ENCODE measurements at places on chromosomes 13 and 19.

GRCh38 chr19:371501-372168 lies 27.0 kb upstream of the MIER2 start:
- no peak for DNase-seq

DNA sequence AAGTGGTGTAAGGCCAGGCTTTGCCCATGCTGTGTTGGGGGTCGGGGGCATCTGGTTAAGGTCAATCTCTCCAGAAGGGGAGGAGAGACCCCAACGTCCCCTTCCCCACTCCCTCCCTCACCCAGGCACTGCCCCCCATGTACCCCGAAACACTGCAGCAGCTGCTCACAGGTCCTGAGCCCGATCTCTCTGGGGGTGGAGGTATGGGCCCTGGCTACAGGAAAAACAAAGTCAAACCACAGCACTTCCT lies 10.2 kb downstream of the CAPN12 start:
- no peak for DNase-seq

DNA sequence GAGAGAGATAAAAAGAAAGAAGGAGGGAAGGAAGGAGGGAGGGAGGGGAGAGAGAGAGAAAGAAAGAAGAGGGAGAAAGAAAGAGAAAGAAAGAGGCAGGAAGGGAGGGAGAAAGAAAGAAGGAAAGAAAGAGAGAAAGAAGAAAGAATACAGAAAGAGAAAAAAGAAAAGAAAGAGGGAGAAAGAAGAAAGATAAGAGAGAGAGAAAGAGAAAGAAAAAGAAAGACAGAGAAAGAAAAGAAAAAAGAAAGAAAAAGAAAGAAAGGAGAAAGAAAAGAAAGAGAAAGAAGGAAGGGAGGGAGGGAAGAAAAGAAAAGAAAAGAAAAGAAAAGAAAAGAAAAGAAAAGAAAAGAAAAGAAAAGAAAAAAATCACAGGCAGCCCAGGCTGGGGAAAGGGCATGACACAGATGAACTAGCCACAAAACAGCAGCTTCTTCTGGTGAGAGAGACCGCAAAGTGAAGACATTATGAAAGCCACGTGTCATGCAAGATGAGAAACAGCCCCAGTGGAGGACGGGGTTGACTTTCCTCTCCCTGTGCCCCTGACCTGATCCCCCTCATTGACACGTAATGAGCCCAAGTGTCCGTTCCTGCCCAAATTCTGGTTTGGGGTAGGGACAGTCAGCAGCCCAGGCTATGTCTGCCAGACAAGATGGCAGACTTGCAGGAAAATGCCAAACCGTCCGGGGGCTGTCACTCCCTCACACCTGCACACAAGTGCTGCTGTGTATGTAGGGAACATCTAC lies 102.1 kb downstream of the INSR start:
- DNase-seq: no peak

DNA sequence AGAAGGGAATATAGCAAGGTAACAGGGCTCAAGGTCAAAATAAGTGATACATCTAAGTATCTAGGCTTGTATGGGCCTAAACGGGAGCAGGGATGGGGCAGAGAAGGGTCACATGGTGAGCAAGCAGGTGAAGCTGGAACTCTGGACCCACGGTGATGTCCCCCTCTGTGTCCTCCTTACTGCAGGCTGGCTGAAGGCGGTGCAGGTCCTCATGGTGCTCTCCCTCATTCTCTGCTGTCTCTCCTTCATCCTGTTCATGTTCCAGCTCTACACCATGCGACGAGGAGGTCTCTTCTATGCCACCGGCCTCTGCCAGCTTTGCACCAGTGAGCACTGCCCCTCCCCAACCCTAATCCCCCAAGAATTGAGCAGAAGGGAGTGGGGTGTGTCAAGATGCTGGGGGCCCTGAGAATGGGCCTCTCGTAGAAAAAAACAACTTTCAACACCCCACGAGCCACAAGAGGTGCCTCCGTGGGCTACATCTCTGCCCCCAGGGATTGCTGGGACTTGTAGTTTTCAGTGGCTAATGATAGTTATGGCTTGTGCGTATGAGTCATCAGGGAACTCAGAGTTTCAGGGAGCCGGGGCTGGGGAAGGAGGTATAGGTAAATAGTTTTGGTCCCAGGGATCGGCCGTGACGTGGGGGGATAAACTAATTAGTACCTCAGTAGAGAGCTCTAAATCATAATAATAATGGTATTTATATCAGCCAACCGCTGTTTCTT lies 4.0 kb downstream of the EMP3 start:
- DNase-seq: peak; percentile 28

- DNase-seq: no peak
These were observed 82.0 kb downstream of the KLF5 start for GRCh38 chr13:73140801-73141200.

- no peak for DNase-seq
These were observed 122.2 kb downstream of the PCDH9 start for GRCh38 chr13:67107979-67108378.

DNA sequence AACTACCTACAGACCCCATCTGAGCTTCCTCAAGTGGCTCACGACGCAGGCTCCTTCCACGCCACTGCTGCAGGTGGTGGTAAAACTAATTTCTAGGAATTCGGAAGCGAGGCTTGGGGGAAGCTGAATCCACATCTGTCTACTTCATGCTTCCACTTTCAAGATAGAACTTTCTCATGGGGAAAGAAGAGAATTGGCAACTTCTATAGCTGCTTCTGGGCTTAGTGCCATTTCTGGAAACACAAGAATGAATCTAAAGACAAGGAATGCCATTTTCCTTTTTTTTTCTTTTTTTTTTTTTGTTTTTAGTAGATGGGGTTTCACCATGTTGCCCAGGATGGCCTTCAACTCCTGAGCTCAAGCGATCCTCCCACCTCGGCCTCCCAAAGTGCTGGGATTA lies 2.8 kb upstream of the NLRP12 start:
- DNase-seq: no peak

DNA sequence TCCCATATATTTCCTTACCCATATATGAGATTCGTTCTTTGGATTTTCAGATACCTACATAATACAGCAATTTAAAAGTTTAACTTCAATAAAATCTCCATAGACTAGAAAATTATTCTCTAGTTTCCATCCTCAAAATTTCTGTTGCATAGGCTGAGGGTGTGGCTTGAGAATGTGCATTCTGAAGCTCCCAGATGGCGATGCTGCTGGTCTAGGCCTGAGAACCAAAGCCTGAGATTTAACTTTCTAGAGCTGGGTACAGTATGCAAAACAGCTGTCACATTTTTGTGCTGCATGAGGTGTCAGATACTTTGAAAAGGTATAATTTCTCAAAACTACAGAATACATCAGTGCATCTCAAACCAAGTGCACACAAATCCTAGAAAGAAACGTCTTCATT lies 42.7 kb downstream of the MPHOSPH8 start:
- no peak for DNase-seq

GRCh38 chr13:71339005-71339404 lies 528.0 kb downstream of the DACH1 start:
- DNase-seq: no peak

DNA sequence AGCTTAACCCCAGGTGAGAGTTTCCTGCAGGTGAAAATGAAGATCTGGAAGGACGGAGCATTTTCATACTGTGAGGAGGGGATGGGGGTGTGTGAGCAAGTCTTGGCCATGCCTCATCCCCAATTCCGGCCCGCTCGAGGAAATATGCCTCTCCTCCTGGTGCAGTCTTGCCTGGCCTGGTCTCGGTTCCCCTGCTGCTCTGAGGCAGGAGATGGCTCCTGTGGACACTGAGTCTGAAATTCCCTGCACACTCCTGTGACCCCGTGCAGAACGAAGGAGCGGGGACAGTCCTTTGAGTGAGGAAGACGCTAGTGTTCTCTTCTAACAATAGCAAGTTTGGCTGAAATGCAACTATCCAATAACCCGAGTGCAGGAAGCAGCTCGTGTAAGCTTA lies 329 bp upstream of the ZNF439 start:
- no peak for DNase-seq

GRCh38 chr13:45222919-45223318 lies 22.1 kb upstream of the KCTD4 start:
- DNase-seq: no peak

DNA sequence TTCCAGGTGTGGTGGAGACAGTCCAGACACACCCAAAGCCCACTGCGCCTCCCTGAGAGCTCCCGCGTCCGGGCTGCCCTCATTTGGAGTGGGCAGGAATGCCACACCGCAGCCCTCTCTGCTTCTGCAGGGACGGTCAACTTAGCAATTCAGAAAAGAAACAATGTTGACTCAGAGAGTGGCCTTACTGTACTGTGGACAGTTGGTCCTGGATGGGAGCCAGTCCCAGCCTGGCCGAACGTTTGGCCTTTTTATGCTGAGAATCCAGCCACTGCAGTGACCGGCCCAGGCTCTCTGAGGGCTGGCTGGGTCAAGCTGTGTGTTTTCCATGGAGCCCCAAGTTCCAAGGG lies 7.2 kb downstream of the GAS6 start:
- peak; percentile 17 for DNase-seq
